Lung (tissue), 17 donors: ENCODE measurements at places on chromosomes 6 and 20. TPM values are rescaled to one million over a fixed set of nuclear protein-coding genes. Genes with fewer than 3 reads are reported as not detected.

DNA sequence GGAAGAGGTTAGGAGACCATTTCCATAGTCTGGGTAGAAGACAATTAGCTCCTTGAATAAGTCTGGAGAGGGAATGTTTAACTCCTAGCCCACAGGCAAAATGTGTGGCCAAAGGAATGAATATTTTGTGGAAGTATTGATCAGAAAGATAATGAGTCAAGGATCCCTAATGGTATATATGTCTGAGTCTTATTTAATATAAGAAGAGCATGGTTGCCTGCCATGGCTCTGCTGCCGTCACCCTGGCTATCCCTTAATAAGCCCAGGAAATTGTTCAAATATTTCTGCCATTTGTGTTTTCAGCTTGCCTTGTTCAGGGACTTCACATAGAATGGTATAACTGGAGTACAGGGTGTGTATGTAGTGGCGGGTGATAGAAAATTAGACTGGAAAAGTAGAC is 18.1 kb upstream of the CALHM6 start:
- H3K4me1 ChIP-seq: peaks cover 3% of the 10 kb centered on the region
- DNase-seq: no peak
- no peaks in the 10 kb centered on the region for H3K27me3 ChIP-seq
- no peak overlapping the region for H3K27ac ChIP-seq
- H3K4me3 ChIP-seq: no peak overlapping the region

DNA sequence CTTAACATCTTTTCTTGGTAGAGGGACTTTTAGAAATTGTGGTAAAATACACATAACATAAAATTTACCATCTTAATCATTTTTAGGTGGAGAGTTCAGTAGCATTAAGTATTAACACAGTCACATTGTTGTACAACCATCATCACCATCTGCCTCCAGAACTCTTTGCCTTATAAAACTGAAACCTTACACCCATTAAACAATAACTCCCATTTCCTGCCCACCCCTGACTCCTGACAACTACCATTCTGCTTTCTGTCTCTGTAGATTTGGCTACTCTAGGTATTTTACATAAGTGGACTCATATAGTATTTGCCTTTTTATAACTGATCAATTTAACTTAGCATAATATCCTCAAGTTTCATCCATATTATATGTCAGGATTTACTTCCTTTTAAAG is 88.7 kb downstream of the ZHX3 start:
- no peak overlapping the region for H3K4me3 ChIP-seq
- peaks cover 6% of the 10 kb centered on the region for H3K4me1 ChIP-seq
- no peak overlapping the region for H3K27ac ChIP-seq
- DNase-seq: no peak
- no peaks in the 10 kb centered on the region for H3K27me3 ChIP-seq

DNA sequence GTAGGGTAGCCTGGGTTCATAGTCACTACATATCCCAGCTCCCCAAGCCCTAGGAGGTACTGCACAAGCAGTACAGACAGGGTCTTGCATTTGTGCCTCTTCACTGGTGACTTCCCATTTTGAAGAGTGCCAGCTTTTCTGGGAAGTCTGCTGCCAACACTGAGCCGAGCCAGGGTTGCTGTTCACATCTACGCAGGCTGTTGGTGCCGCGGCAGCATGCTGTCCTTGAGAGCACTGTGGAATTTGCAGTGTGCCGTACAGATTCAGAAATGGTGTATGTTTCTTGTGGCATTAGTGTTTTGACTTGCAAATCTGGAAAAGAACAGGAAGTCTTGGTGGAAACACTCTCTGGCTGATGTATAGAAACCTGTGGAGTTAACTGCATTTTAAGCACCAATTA is 67.5 kb downstream of the JARID2 start:
- DNase-seq: no peak
- H3K4me1 ChIP-seq: peaks cover 8% of the 10 kb centered on the region

DNA sequence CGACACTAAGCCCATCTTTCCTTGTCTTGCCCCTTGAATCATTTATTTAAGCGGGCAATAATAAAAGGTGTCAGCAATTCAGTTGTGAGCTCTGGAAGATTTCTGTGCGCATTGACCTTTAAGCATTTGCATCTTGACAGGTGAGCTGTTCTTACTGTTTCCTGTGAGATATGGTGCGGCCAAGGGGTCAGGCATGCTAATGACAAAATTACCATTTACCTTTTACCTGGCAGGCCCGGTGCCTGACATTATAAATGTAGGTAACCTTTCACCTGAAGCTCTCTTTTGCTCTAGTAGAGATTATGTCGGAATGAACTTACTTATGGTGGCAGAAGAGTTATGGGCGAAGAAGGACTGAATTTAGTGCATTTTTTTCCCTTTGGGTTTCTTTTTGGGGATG is 89.3 kb upstream of the EEF1E1 start:
- no peaks in the 10 kb centered on the region for H3K36me3 ChIP-seq
- H3K4me1 ChIP-seq: no peaks in the 10 kb centered on the region
- DNase-seq: no peak
- H3K4me3 ChIP-seq: no peak overlapping the region
- H3K27me3 ChIP-seq: no peaks in the 10 kb centered on the region

DNA sequence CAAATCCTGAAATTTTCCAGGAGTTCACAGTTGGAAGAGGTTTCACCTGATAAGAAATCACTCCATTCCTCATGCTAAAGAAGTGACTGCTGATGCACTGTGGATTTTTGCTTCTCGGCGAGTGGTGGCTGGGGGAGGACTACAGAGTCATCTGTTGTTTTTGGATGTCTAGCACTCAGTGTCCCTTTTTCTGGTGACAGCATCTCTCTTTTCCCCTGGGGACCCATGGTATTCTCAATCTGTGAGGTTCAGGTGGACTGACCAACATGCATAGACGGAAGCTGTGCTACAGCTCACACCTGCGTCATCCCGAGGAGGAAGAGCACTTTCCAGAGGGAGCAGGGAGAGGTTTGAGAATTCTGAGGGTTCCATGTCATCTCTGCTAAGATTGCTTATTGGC is 42.7 kb upstream of the ZNF831 start:
- no peaks in the 10 kb centered on the region for H3K27me3 ChIP-seq
- H3K4me1 ChIP-seq: peaks cover 4% of the 10 kb centered on the region
- H3K36me3 ChIP-seq: no peaks in the 10 kb centered on the region
- H3K4me3 ChIP-seq: no peak overlapping the region

DNA sequence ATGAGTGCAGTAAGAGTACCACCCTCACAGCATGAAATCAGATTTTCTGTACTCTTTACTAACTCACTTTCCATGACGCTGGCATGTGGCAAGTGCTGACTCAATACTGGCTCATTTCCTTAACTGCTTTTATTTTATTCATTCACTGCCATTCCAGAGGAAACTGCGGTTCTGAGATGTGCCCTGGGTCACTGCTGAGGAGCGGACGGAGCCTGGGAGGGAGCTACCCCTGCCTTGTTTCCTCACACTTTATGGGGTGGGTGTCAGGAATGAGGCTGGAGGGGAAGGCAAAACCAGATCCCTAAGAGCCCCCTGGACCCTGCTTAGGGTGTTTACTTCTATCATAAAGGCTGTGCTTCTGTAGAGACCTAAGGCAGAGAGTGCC is 14.4 kb downstream of the NT5E start:
- no peak overlapping the region for H3K27ac ChIP-seq
- no peaks in the 10 kb centered on the region for H3K27me3 ChIP-seq
- no peak overlapping the region for H3K4me3 ChIP-seq
- no peaks in the 10 kb centered on the region for H3K36me3 ChIP-seq
- no peaks in the 10 kb centered on the region for H3K4me1 ChIP-seq
- no peak for DNase-seq

DNA sequence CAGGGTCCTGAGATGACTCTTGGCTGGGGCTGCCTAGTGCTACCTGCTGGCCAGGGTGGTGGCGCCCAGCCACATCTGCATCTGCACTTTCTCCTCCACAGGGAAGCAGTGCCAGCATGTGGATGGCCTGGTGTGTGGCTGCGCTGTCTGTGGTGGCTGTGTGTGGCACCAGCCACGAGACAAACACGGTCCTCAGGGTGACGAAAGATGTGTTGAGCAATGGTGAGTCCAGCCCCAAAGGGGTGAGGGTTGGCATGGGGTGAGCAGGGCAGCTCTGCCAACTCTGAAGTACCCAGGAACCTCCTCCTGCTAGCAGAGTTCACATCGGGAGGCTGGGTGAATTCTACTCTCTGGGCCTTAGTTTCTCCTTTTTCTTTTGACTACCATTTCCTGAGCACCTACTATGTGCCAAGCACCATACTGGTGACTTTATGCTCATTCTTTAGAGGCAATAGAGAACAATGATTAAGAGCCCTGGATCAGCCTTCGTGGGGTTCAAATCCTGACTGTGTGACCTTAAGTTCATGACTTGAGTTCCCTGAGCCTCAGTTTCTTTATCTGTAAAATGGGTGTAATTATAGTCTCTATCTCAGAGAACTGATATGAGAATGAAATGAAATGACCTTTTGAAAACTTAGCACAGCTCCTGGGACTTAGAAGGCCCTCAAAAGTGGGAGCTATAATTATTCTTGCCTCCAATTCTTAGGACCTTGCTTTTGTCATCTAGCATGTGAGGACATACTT is 2.1 kb downstream of the BPIFB4 start:
- DNase-seq: no peak
- H3K36me3 ChIP-seq: no peaks in the 10 kb centered on the region
- no peaks in the 10 kb centered on the region for H3K27me3 ChIP-seq
- H3K4me3 ChIP-seq: no peak overlapping the region

GRCh38 chr6:144835322-144835973 is 550.3 kb downstream of the UTRN start:
- H3K4me3 ChIP-seq: no peak overlapping the region
- no peaks in the 10 kb centered on the region for H3K27me3 ChIP-seq
- no peaks in the 10 kb centered on the region for H3K4me1 ChIP-seq

DNA sequence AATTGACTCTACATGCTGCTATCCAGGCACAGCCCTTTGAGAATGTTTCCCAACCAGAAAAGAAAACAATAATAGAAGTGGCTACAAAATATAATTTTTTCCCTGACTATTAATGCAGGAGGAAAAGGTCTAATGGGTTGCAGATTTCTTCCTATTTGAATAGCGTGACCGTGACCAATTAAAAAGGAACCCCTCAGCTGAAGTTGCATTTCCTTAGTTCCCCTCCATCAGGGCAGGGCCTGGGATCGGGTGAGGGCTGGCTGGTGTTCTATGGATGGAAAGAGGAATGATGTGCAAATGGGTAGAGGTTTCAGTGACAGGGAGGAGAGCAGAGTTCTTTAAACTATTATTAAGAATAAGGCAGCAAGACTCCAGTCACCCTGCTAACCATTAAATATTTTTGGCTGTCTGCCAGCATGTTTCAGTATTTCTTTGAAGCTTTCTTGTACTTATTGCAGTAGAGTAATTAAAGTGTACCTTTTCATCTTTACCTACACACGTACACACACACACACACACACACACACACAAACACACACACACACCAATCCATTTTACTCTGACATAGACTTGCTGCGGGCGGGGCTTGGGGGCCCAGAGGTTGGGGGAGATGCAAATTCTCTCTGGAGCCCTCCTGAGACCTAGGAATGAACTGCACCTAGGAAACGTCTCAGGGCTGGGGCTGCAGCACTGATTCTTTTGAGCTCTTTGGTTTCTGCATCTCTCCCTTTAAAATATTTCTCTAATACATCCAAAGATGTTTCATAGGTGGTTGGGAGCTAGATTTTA is 154.8 kb upstream of the SLC35B3 start:
- H3K27me3 ChIP-seq: no peaks in the 10 kb centered on the region
- DNase-seq: peak; percentile 45
- H3K4me1 ChIP-seq: no peaks in the 10 kb centered on the region
- H3K4me3 ChIP-seq: no peak overlapping the region

DNA sequence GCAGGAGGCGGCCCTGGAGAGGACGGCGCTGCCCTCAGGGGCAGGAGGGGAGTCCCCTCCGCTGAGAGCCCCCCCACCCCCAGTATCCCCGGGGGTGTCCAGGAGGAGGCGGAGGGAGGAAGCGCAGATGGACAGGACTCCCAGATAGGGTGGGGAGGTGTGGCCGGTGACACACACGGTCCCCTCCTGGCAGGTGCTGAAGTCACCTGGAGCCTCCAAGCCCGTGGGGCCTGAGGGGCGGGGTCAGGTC is 1.4 kb downstream of the STMN3 start:
- H3K27ac ChIP-seq: no peak overlapping the region
- peak overlapping the region; percentile 1 for H3K4me3 ChIP-seq
- no peaks in the 10 kb centered on the region for H3K27me3 ChIP-seq
- H3K36me3 ChIP-seq: no peaks in the 10 kb centered on the region
- DNase-seq: no peak

GRCh38 chr6:6525933-6526332 is 62.6 kb upstream of the LY86 start:
- DNase-seq: no peak
- no peak overlapping the region for H3K27ac ChIP-seq
- no peak overlapping the region for H3K4me3 ChIP-seq
- no peaks in the 10 kb centered on the region for H3K36me3 ChIP-seq

DNA sequence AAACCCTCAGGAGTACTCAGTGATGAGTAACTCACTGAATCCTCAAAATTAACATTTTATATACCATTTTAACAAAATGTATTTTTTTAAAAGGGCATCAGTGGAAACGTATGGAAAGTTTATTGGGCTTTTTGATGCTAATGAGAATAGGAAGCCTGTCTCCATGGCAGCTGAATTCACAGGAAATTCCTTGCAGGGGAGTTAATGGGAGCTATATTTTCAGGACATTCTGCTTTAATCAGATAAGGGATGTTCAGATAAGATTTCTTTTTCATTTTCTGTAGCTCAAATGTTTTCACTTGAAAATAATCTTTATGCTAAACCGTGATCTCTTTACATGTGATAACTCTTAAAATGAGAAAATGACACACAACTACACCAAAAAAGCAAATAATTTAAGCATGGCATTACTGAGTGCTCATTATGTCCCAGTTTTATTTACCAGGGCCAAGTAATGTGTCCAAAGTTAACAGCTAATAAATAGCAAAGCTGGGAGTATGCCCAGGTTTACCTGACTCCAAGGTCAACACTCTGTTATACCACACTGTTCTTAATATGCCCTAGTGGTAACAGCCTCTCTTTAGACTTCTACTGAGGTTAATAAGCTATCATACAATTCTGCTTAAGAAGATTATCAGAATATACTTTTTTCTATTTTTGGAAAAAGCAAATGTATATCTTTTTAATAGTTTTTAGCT is 348.1 kb downstream of the GRIK2 start:
- H3K4me1 ChIP-seq: no peaks in the 10 kb centered on the region
- H3K27ac ChIP-seq: no peak overlapping the region
- DNase-seq: no peak

Gene B3GALT4
- total RNA-seq: 19.0 TPM

Gene CRISP3
- total RNA-seq: 1.1 TPM

Gene PROCR
- 22.5 TPM for total RNA-seq

Gene PRND
- total RNA-seq: 12.1 TPM

Gene DEFB124
- total RNA-seq: not detected

Gene PGBD1
- 5.8 TPM for total RNA-seq
